ENCODE measurements at places on chromosomes 7 and 10.

DNA sequence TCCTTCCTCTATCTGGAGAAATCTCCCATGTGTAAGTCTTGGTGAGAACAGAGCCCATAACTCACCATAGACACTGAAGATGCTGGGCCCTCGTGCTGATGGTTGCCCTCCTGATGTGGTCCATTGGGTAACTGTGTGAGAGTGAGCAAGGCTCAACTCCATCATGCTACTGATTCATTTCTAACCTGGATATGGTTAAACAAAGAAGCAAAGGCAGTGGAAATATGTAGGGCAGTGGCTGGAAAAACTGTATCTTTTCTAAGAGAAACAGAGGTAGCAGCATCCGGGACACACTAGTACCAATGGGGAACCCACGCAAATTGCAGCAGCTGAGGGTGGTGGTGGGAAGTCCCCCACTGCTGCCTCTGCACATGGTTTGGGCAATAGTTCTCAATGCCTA lies 221.7 kb downstream of the KLF6 start:
- no peak for DNase-seq

DNA sequence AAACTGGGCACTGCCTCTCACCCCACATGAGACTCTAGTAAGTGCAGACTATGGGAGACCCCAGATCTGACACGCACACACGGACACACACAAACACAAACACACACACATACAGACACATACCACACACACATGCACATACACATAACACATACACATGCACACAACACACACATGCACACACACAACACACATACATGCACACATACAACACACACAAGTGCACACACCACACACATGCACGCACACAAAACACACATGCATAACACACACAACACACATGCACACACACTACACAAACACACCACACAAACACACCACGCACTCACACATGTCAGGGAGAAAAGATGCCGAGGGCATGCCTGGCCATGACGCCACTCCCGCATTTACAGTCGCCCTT lies 205.5 kb downstream of the TYW1B start:
- no peak for DNase-seq

DNA sequence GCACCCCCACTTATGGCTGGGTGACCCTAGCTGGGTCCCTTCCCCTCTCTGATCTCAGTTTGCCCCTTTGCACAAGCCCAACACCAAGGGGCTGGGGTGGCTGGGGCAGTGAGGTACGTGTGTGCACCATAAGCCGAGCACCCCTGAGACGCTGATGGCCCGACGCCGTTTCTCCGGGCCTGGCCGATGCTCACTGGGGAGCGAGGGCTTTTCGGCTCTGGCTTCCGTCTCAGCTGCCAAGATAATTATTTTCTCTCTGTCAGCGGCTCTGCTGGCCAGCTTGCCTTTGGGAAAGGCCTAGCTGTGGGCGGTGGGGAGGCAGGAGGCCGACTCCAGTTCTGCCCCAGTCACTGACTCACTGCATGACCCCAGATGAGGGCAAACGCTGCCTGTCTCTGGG lies 91.0 kb downstream of the ZMIZ1 start:
- peak; percentile 79 for DNase-seq

DNA sequence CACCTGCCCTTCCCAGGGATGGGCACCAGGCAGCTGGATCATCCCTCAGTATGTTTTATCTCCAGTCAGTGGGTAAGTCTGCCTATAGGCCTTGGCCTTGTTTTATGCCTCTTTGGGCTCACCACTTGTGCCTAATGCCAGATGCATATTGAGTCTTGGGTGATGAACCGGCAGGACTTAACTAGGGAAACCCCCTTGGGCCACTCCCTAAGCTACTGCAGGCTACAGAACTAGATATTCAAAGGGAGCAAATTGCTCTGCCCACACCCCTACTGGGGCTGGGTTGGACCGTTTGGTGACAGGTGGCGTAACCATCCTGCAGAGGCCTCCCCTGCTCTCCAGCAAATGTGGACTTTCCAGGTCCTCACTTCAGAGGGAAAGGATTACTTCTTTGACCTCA lies 115.7 kb upstream of the GDF10 start:
- DNase-seq: no peak

GRCh38 chr7:74454021-74454924 lies 567 bp downstream of the GTF2IRD1 start:
- DNase-seq: peak; percentile 58

DNA sequence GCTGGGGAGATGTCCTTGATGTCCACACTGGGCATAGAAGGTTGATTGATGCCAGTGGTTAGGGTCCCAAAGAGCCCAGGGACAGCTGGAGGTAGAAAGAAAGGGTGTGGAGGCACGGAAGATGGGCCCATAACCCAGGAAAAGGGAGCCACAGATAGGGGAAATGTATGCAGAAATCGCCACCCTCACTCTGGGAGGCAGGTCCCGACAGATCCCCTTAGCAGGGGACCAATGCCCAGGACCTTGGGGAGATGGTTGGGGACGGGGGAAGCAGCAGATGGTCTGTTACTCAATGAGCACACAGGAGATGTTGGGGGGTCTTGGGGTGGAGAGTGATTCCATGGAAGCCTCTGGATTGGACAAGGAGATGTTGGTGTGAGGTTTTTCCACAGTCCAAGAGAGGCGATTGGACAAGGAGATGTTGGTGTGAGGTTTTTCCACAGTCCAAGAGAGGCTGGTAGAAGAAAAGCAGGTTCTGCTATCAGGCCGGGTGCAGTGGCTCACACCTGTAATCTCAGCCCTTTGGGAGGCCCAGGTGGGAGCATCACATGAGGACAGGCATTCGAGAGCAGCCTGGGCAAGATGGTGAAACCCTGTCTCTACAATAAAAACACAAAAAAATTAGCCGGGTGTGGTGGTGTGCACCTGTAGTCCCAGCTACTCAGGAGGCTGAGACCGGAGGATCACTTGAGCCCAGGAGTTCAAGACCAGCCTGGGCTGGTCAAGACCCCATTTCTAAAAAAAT lies 7.0 kb upstream of the PPP1R35 start:
- peak; percentile 11 for DNase-seq

- DNase-seq: no peak
These were observed 495.9 kb upstream of the POT1 start for GRCh38 chr7:125425506-125425905.

- no peak for DNase-seq
These were observed 281.1 kb downstream of the ELFN1 start for GRCh38 chr7:1951159-1951536.

DNA sequence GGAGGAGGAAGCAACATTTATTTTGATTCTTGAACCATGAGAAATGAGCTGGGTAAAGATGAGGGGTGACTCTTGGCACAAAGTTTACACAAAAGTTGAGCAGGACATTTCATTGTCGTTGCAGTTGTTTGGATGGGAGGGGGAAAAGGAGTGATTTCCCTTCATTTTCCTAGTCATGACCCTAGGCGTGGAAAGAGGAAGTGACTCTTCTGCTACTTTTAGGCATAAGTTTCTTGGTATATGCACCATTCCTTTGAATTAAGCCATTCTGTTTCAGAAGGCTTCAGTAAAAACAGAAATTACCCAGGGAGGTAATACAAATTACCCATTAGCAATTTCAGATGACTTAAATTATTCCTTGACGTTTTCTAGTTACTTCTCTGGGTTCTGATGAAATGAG lies 113.9 kb upstream of the FAM171A1 start:
- DNase-seq: no peak

GRCh38 chr10:7969623-7970022 lies 84.9 kb upstream of the GATA3 start:
- no peak for DNase-seq

GRCh38 chr7:27602766-27603165 lies 59.9 kb downstream of the HIBADH start:
- no peak for DNase-seq

GRCh38 chr7:130352194-130353074 lies 7.8 kb downstream of the CPA5 start:
- DNase-seq: no peak
